ENCODE measurements at places on chromosomes 11 and 22.

DNA sequence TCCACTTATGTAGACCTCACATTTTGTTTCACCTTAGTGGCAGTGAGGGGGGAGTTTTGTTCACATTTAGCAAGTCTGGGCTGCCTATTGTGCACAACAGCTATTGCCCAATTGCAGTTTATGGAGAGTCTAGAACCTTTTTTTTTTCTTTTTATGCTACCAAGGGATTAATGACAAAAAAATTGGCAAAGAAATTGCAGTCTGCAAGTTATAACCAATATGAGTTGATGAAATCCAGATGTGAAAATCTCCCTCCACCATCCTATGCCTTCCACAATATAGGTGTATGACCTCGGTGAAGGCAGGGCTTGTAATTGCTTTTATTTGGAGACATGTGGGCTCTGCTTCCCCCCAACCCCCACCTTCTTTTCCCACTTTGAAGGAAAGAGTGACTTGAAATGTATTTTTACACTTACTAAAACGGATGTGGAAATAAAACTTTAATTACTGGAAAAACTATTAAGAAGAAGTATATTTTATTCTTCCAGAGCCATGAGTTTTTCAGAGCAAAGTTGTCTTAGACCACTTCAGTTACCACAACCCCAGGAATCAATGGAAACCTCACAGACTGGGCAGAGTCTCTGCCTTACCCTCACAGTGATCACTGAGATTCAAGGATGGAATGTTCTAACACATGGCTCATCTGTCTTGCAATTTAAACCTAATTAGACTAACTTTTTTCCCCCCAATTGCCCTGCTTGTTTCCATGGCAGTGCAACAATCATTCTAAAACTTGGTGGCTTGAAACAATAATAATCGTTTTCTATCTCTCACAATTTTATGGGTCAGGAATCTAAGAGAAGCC is 120.8 kb upstream of the SLC5A12 start:
- no peak for DNase-seq

GRCh38 chr11:11621573-11622339 is at the start of gene GALNT18:
Gene GALNT18 (minus strand): TSS chr11:11622005.
- peak; percentile 82 for DNase-seq

GRCh38 chr22:26735019-26735409 is 77.6 kb downstream of the MIAT start:
- no peak for DNase-seq

DNA sequence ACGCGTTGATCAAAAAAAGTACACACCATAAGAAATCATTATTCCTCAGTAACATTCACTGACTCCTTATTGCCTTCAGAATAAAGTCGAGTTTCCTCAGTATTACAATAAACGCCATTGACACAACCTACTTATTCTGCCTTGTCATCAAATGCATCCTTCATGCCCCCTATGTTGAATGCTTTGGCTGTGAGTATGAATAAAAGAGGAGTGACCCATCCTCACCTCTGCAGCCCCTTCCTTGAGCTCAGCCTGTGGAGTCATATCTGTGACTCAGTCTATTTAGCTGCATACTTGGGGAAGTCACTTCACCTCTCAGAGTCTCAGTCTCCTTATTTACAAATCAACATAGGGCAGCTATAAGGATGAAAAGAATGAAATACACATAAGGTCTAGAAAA is 65.1 kb downstream of the USP35 start:
- no peak for DNase-seq

- DNase-seq = no peak
Measured at GRCh38 chr11:45894555-45895247, 9.2 kb downstream of the MAPK8IP1 start.

DNA sequence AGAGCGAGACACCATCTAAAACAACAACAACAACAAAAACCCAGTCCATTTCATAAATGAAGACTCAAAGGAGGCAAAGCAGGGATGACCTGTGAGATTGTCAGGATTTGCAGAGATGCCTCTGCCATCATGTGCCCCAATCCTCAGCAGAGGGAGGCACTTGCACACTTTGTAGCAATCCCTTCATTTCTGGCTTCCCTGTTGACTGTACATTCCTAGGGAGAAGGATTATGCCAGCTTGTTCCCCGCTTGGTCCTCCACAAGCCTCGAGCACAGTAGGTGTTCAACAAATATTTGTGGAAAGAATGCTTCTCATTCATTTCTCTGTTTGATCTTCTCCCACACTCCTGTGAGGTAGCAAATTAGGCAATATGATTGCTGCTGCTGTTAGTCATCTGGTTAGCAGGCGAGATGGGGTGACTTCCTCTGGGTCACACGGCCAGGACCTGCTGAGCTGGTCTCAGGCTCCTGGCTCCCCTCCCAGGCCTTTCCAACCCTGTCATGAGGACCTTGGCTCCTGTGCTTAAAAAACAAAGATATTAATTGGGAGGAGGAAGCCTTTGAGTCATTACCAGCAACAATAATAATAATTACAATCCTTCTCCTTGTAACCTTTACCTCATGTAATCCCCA is 34.1 kb downstream of the LIF start:
- DNase-seq = no peak

GRCh38 chr22:32707971-32708370 is 93.5 kb upstream of the TIMP3 start:
- DNase-seq = no peak

GRCh38 chr11:43930868-43931716 is 11.3 kb upstream of the C11orf96 start:
- no peak for DNase-seq

DNA sequence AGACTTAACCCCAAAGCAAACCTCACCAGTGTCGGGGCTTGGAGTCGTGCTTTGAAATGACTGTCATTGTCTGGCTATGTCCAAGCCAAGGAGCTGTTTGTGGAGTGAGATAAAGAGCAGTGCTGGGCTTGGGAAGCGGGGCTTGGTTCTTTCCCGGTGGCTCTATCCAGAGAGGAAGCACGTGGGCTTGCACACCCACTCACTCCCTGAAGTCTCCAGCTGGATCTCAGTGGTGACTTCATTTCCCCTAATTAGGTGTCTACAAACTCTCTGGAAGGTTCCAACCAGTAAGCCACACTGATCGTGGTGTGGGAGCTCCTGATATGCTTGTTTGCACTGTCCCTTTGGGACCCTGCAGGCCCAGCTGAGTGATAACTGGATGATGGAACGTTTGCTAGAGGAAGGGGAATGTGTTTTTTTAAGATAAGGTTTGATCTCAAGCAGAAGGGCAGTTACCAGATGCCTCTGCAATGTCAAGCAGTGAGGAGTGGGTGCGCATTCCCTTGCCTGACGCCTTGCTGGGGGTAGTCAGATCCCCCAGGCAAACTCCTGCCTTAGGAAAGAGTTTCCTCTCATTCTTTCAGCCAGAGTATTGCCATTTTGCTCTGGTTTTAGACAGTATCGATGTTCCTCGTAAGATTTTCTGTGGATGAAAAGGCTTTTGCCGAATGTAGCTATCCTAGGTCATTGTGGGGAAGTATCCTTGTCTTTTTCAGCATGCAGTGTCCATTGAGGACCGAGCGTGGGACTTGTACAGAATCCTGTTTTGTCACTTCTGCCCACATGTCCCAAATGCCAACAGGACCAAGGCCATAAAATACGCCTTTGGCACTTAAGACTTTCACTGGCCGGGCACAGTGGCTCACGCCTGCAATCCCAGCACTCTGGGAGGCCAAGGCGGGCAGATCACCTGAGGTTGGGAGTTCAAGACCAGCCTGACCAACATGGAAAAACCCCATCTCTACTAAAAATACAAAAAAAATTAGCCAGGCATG is 90.9 kb downstream of the MICAL2 start:
- no peak for DNase-seq

DNA sequence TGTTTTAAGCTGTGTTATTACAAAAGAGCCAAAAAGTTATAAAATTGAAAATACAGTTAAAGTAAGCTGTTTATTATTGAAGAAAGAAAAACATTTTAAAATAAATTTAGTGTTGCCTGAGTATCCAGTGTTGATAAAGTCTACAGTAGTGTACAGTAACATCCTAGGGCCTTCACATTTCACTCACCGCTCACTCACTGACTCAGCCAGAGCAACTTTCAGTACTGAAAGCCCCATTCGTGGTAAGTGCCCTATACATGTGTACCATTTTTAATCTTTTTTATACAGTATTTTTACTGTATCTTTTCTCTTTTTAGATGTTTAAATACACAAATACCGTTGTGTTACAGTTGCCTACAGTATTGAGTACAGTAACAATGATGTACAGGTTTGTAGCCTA is 35.0 kb downstream of the POLD3 start:
- DNase-seq = no peak

GRCh38 chr11:102287964-102288724 is 29.1 kb upstream of the BIRC3 start:
- DNase-seq = peak; percentile 36

- no peak for DNase-seq
Measured at GRCh38 chr11:1235901-1236315, 13.0 kb downstream of the MUC5B start.

DNA sequence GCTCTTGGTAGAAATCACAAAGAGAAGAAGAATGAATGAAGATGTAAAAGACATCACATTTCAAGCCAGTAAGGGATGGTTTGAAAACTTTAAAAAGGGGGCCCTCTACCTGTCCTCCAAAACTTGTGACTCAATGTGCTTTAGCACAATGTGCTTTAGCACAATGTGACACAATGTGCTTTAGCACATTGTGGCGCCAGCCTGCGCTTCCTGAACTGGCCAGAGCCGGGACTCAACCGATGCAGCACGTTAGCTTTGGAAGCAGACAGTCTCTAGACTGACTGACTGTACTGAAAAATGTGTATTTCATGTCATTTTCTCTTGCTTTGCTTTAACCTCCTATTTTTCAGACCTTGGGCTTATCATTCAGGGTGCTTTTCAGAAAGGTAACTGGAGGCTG is 63.5 kb downstream of the FAM83F start:
- no peak for DNase-seq

- peak; percentile 39 for DNase-seq
Measured at GRCh38 chr22:27100789-27101188, 443.4 kb downstream of the MIAT start.

- no peak for DNase-seq
Measured at GRCh38 chr11:68692871-68693483, 8.6 kb downstream of the GAL start.

GRCh38 chr11:10500757-10501684 is 40.0 kb downstream of the RNF141 start:
- no peak for DNase-seq

DNA sequence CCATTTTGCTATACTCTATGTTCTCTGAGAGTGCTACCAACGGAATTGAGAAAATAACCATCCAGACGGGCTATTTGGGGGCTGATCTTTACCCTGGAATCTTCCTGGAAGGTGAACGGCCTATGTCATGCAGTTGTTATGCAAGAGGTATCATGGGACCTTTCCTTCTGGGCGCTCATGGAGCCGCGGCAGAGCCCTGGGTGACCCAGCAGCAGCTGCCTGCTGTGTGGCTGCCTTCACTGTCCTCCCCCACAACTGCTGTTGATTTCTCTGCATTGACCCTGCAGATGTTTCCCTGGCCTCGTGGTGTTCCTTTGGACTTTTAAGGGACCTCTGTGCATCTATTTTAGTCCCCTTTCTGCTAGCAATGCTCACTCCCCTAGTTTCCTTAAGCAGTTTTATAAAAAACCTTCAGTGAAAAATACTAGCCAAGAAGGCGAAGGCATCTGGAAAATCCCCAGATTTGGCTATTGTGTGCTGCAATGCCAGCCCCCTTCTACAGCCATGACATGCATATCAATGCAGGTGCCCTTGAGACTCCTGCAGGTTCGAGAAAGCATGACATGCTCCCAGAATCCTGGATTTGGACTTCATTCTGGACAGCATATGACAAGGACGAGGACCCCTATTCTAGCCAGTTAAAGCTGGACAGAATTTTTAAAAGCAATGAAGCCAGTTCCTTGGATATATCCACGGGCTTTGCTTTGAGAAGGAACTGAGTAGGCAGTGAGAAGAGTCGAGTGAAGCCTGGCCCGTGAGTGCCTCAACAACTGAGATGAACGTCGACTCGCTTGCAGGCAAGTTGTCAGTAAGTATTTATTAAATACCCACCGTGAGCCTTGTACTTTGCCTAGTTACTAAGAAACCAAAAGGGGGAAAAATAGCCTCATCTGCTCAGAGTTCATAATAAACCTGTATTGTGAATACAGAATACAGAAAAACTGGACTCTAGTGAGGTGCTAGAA is at the start of gene SLC25A18:
Gene SLC25A18 (plus strand): TSS at position 593 of the 965 bp plus-strand sequence. CDS start 16,447 bp downstream, outside the sequence.
- DNase-seq = no peak

GRCh38 chr11:19656140-19656541 is 56.5 kb upstream of the NAV2 start:
- DNase-seq = no peak

GRCh38 chr11:125768336-125769046 is 10.1 kb downstream of the PATE2 start:
- no peak for DNase-seq

DNA sequence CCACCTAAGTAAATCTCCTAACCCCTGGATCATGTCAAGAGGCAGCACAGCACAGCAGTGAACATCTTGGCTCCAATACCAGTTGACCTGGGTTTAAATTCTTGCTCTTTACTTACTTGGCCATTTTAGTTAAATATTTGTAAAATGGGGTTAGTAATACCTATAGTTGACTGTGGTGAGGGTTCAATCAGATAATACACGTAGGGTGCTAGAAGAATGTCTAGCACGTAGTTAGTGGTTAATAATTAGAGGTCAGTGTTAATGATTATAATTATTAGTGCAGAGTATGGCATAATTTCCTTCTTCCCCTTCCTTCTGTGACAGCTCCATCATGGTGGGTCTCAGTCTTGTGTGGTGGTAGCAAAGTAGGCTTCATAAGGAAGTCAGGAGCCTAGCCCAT is 520.8 kb downstream of the INSC start:
- no peak for DNase-seq

DNA sequence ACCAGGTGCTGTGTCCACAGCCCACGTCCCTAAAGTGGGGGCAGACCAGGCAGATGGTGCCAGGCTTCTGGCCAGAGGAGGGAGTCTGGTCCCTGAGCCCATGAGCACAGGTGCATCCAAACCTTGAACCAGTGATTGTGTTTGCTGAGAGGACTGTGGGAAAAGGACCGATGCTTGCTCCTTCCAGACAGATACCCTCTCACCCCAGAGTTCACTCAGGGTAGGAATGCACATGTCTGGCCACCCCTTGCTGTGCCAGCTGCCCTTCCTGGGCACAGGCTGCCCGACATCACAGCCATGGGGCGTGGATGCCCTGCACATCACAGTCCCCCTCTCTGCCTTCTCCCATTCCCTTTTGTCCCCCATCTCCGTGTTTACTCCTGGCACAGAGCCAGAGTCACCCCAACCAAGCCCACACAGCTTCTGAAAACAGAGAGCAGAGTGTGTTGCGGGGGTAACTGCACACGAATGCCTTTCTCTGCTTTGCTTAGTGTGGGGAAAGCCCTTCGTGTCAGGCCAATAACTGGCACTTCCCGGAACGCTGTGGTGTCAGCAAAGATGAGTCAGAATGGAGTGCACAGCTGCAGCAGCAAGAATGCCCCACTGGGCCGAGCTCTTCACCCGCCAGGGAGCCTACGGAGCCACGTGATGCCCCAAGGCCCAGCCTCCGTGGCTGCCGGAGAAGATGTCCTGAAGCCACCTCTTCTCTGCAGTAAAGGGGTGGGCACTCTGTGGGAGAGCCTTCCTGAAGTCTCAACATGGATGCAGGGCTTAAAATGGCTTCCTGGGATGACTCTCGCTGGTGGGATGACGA is 7.6 kb downstream of the CARS1 start:
- no peak for DNase-seq

- no peak for DNase-seq
Measured at GRCh38 chr11:119832202-119832935, 103.4 kb upstream of the NECTIN1 start.

GRCh38 chr11:67314218-67314617 is 10.9 kb downstream of the SSH3 start:
- no peak for DNase-seq

- DNase-seq = no peak
Measured at GRCh38 chr11:66874232-66874631, 17.4 kb downstream of the LRFN4 start.

GRCh38 chr11:106724293-106724892 is 293.9 kb downstream of the GUCY1A2 start:
- DNase-seq = no peak

Measured in NT2/D1 (cell line).